Astrocyte (in vitro differentiated cells and primary cell): ENCODE measurements at places on chromosomes 5 and 9.

- no peak for DNase-seq
Measured at GRCh38 chr5:147015405-147015804, 136.8 kb upstream of the PPP2R2B start.

GRCh38 chr5:123964884-123965283 is 452.9 kb downstream of the CSNK1G3 start:
- peak; percentile 30 for DNase-seq

GRCh38 chr5:91264311-91265051 is 118.6 kb downstream of the ARRDC3 start:
- no peak for DNase-seq

- peak; percentile 65 for DNase-seq
Measured at GRCh38 chr5:144191998-144192397, 21.3 kb downstream of the KCTD16 start.

DNA sequence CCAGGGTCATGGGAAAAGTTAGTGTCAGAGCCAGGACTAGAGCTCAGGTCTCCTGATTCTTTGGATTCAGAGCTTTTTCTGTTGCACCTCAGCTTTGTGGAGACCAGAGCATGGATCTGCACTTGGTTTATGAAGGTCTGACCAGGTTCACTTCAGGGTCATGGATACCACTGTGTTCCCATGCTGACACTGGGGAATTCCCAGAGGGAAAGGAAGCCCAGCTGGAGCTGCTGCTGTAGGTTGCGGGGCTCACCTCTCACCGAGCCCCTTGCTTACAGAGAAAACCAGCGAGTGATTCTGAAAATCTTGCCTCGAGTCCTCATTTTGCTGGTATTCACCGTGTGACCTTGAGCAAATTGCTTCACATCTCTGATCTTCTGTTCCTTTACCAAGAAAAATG is 83.0 kb downstream of the RGS3 start:
- DNase-seq = no peak

DNA sequence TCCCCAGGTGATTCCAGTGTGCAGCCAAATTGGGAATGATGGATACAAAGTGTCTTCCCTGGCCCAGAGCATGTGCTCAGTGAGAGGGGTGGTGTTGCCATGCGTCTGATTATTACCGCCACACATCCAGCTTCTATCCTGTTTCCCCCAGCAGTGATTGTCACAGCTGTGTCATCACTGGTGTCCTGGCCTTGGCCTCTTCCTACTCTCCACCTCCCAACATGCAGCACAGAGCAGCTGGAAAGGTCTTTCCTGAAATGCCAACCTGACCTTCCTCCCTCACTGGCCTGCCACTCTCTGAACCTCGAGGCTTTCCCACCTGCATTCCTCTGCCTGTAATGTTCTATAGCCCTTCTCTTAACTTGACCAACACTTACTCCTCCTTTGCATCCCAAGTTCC is 60.0 kb downstream of the TMOD1 start:
- DNase-seq = no peak

DNA sequence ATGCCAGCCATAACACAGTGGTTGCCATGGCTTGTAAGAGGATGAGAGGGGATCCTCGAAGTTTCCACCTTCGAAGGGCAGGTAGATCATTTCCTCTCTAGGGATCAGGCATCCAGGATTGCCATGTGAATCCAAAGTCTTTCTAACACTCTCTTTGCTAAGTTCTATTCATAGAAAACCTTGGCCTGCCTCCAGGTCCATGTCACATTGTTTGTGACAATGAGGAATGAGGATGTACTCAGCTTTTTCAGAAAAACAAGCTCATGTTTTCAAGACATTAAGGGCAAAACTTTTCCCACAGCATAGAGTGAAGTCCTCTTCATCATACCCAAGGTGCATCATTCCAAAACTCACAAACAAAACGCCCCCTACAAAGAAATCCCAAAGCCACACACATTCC is 19.6 kb downstream of the ESM1 start:
- DNase-seq = no peak

GRCh38 chr9:83280790-83281189 is 217.8 kb upstream of the RASEF start:
- DNase-seq = no peak

- no peak for DNase-seq
Measured at GRCh38 chr9:96777426-96777864, 442 bp downstream of the ZNF510 start.

DNA sequence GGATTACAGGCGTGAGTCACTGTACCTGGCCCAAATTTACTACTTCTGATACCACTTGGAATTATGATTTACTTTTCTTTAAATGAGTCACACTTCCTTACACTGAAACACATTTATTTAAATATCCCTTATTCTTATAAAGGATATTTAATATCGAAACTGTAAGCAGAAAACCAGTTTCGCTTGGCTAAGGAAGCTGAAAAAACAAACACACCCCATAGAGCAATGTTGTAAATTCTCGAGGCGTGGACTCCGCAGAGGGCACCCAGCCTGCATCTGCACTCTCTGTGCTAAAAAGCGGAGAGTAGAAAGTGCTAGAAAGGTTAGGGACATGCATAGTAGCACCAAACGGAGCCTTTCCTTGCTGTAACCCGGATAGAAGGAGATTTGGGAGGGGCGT is 86.5 kb downstream of the HMCN2 start:
- DNase-seq = no peak

- no peak for DNase-seq
Measured at GRCh38 chr5:103896593-103896992, 334.0 kb upstream of the NUDT12 start.

GRCh38 chr5:160165137-160166068 is 46.2 kb upstream of the PWWP2A start:
- peak; percentile 99 for DNase-seq

- peak; percentile 72 for DNase-seq
Measured at GRCh38 chr5:134053840-134054338, 49.1 kb upstream of the VDAC1 start.

DNA sequence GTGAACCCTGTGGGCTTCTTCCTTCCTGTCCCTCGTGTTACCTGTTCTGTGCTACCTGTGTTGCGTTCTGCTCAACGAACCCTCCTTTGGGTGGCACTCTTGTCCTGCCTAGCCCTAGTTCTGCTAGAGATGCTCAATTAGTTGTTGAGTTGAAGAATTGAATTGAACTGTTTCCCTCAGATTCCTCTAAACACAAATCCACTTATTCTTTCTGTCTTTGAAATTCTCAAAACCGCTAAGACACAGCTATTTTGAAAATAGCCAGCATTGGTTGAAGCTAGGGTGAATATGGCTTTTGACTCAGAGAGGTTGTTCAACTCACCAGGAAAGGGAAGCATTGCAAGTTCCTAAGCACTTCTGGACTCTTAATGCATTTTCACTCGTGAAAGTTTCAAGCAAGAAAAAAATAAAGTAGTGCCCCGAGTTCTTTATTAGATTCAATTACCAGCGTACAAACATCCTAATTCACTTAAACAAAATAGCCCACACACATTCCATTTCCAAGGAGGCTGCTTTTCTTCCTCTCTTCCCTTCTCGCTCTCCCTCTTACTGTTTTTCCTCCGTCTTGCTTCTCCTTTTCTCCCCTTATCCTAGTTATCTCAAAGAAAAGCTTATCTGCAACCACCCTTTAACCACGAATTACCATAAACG is 642 bp upstream of the ITGA1 start:
- no peak for DNase-seq

- DNase-seq = no peak
Measured at GRCh38 chr5:8700222-8700621, 831.3 kb downstream of the MTRR start.

GRCh38 chr9:35618854-35619799 is 914 bp upstream of the CD72 start:
- no peak for DNase-seq

DNA sequence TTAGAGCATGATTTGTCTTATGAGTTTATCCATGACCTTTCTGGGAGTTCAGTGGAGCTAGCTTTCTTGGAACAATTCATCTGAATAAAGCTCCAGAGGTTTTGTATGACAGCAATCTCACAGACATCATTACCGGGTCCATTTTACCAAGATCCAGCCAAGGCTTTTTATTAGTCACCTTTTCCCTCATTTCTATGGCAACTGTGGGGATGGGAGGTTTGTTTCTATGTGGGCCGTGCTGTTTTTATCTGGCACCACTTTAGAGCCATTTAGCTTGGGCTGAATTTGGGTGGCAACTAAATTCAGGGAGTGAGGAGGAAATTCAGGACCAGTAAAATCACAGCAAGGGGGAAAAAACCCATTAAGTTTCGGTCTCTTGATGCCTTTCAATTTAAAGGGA is 245.7 kb downstream of the NSG2 start:
- DNase-seq = peak; percentile 30

DNA sequence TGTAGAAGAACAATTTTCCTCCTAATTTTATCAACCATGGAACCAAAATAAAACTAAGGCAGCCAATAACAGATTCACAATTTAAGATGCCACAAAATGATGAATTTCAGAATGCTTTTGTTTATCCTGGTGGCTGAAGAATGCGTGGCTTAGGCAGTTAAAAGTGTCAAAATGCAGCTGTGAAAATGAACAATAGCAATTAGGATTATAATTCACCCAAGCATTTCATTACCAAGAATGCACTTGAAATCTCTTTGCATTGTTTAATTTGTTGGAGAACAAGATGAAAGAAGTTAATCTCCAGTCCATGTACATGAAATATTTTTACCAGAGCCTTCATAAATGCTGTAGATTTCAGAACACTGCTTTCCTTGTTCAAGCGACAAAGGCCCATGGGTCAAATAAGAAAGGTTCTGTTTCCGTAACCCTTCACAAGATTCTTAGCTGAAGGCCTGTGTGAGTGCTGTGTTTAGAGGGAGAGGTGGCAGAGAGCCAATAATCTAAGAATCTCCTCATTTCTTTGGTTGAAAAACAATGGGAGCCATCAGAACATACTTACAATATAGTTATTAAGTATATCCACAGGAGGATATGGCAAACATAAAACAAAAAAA is 39.3 kb downstream of the CLINT1 start:
- no peak for DNase-seq

- DNase-seq = no peak
Measured at GRCh38 chr9:97666907-97667686, 30.0 kb downstream of the XPA start.

DNA sequence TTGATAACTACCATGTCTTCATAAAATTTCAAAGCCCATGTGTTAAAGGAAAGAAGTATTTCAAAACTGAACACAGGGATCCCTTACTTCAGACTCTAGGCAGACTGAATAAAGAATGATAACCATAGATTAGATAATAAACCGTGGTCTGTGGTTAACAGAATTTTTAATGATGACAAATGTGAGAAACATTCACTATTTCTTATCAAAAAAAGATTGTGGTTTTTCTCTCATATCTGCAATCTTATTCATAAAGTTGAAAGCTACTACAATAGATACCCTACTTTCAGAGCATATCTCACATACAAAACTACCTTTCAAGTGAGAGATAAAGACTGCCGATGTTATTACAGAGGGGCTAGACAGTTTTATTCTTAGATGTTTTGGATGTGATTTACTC is 816.8 kb upstream of the DMAC1 start:
- peak; percentile 48 for DNase-seq

- no peak for DNase-seq
Measured at GRCh38 chr5:9166202-9167112, 379.4 kb downstream of the SEMA5A start.

DNA sequence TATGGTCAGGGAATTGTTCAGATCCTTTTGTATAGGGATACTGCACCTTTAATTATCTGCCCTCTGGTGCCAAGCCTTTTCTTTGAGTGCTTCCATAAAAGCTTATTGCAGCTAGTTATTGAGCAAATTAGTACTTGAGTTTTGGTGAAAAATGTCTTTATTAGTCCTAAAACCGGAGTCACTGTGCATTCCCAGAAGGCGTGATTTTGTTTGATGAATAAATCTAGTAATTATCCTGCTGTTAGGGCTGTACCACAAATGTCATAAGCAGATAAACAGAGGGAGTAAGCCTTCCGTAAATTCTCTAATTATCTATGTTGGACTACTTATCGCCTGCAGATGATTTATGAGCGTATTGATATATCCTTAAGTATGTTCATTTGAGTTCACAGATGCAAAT is 620.7 kb upstream of the ARRDC3 start:
- no peak for DNase-seq

- DNase-seq = peak; percentile 2
Measured at GRCh38 chr9:73348471-73348870, 196.8 kb downstream of the ANXA1 start.

- no peak for DNase-seq
Measured at GRCh38 chr9:33255014-33255413, 9.5 kb downstream of the BAG1 start.

GRCh38 chr5:132180134-132180745 is 47.4 kb downstream of the P4HA2 start:
- DNase-seq = peak; percentile 55

DNA sequence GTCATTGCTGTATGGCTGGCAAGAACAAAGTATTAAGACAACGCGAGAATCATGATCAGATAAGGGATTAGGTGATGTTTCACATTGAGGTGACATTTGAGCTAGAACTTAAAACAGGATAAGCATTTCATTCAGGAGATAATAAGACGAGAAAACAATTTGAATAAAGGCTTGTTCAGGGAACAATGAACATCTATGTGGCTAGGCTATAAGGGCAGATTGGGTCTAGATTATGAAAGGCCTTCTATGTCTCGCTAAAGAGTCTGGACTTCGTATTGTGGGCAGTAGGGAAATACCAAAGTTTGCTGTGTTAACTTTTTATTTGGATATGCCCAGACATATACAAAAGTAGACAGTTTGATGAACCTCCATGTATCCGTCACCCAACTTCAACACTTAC is 6.9 kb downstream of the MRPL22 start:
- no peak for DNase-seq

- DNase-seq = no peak
Measured at GRCh38 chr9:96617439-96618185, 2.0 kb downstream of the CDC14B start.

- DNase-seq = no peak
Measured at GRCh38 chr9:211557-211956, 3.1 kb upstream of the DOCK8 start.

DNA sequence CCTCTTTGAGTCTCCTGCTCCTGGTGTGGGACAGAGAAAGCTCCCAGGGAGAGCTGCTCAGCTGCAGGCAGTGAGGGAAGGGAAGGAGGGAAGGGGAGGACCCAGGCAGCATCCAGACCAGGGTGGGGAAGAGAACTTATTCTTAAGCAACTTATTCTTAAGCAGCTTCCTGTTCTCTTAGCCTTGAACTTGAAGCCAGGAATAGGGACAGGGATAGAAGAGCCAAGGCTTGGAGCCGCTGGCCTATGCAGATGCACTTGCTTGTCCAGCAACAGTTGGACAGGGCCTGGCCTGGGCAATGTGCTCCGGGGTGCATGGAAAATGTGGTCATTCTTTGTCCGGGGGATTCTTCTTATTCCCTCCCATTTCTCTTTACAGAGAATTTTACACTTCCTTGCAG is 31.4 kb upstream of the SPTLC1 start:
- peak; percentile 49 for DNase-seq

- DNase-seq = no peak
Measured at GRCh38 chr5:79613549-79613948, 1.3 kb downstream of the TENT2 start.

- DNase-seq = peak; percentile 8
Measured at GRCh38 chr5:68953231-68953874, 140.5 kb upstream of the SLC30A5 start.
